ENCODE measurements at places on chromosomes 7 and 10.
A peak's percentile ranks its signal among the peaks of the same experiment; 100 is the strongest.

GRCh38 chr7:109844362-109844761, 1246.6 kb upstream of the LRRN3 start:
- peak; percentile 14 for DNase-seq

DNA sequence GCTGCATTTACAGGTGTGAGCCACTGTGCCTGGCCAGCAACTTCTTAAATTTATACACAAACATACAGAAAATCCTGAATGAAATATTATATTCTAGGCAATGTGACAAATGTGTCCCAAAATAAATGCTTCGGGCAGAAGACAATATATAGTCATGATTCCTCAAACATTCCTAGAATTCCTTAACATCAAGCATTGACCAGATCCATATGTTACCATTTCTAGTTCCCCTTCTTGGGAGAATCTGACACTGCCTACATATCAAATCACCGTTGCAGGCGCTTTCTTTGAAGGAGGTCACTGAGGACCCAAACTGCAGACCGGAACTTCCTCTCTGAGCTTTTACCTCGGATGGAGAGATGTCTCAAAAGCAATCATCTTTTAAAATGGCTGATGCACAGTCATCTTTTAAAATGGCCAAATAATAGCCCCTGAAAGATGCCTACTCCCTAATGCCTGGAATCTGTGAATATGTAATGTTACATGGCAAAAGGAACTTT, 323.5 kb downstream of the PHF14 start:
- no peak for DNase-seq

GRCh38 chr10:45308707-45309106, 6.7 kb downstream of the OR13A1 start:
- DNase-seq: peak; percentile 6

DNA sequence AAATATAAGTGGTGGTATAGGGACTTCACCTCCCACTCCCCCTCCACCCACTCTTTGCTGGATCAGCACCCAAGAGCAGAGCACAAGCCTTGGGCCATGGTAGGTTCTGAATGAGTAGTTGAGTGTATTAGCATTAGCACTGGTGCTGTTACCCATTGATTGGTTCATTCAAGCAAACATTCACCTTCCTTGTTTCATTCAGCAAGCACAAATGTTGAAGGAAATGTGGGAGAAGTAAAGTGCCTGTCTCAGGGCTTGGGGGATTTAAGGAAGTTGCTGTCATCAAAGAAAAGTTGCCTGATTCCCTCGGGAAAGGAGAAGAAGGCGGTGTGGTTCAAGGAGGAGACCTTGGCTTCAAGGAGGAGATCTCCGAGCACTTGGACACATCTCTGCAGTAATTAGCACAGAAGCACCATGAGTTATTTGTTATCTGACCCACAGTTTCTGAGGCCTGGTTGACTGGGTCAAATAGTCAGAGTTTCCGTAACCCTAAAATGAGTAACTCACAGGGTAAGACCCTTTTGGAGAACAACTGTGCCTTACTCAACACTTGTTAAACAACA, 17.3 kb downstream of the IL2RA start:
- no peak for DNase-seq

- no peak for DNase-seq
Measured at GRCh38 chr7:103240806-103241205, 56.4 kb upstream of the PMPCB start.

DNA sequence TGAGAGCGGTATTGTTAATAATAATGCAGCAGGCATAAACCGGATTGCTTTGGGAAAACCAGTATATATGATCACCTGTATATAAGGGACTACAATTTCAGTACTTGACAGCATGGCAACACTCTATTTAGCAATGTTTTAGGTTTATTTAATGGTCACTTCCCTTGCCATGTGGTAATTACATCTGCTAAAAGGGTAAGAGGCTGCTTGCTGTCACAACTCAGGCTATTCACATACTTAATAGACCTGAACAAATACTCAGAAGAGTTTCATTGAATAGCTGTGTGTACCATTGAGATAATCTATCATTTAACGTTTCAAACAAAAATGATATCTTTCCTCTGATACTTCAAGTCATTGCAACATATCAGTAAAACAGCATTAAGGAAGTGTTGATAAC, 90.1 kb downstream of the PCDH15 start:
- DNase-seq: no peak

GRCh38 chr7:151793531-151793951, 83.4 kb downstream of the PRKAG2 start:
- DNase-seq: no peak

- DNase-seq: no peak
Measured at GRCh38 chr7:55587687-55588378, 15.5 kb upstream of the VOPP1 start.

DNA sequence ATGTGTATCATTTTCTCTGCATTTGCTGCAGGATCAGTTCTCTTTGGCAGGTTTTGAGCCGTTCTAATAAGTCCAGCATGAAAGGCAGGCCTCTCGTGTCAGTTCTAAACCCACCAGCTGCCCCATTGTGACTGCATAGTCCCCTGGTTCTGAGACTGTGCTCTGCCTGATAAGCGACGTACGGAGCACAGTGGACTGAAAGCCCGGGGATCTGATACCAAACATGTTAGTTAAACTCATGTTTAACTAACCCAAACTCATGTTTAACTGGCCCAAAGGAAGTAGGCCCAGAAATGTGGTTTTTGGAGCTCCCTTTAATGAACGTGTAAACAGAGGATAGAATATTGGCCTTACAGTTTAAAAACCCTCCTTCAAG, 98.0 kb upstream of the PDCD4 start:
- no peak for DNase-seq

- no peak for DNase-seq
Measured at GRCh38 chr7:78311181-78311580, 512.6 kb downstream of the PHTF2 start.

GRCh38 chr7:116984917-116985316, 31.6 kb downstream of the ST7 start:
- DNase-seq: peak; percentile 54

DNA sequence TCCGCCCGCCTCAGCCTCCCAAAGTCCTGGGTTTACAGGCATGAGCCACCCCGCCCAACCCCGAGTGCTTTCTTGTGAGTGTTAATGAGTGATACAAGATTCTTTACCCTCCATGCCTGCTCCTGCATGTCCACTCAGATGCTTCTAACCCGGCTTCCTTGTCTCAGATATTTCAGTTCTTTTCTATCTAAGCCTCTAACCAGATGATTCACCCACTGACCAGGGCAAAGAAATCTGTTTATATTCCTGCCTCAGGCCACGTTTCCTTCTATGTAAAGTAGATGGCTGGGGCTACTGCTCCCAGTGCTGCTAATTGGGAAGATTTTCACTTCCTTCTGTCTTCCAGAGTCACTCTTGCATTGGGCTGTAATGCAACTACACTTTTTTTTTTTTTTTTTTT, 395.1 kb upstream of the ANKRD30A start:
- DNase-seq: no peak

GRCh38 chr10:37752334-37752875, 105.0 kb downstream of the ZNF248 start:
- no peak for DNase-seq

- DNase-seq: no peak
Measured at GRCh38 chr7:2193575-2194305, 39.0 kb downstream of the MAD1L1 start.

DNA sequence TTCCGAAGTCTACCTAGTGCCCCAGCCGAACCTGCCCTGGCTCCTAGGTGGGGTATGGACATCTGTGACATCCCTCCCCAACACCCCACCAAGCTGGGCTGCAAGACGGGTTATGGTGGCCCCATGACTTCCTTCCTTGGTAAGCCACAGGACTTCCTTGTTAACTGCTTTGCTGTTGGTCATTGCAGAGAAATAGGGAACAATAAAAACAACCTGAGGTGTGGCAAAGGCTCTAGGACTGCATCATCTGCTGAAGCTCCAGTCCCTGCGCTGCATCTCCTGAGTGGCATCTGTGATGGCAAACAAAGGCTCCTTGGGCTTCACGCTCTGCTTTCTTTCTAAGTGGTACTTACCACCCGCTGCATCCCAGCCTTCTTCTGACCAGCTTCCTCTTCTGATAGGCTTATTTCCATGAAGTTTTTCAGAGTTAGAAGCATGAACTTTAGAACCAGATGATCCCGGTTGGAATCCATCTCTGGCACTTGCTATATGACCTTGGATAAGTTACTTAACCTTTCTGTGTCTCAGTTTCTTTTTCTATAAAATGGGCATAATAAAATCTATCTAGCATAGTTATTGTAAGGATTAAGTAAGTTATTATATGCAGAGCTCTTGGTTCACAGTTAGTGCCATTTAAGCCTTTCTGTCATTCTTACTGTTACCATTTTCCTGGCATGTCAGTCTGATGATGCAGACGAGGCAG, 216.8 kb downstream of the RPS24 start:
- no peak for DNase-seq

DNA sequence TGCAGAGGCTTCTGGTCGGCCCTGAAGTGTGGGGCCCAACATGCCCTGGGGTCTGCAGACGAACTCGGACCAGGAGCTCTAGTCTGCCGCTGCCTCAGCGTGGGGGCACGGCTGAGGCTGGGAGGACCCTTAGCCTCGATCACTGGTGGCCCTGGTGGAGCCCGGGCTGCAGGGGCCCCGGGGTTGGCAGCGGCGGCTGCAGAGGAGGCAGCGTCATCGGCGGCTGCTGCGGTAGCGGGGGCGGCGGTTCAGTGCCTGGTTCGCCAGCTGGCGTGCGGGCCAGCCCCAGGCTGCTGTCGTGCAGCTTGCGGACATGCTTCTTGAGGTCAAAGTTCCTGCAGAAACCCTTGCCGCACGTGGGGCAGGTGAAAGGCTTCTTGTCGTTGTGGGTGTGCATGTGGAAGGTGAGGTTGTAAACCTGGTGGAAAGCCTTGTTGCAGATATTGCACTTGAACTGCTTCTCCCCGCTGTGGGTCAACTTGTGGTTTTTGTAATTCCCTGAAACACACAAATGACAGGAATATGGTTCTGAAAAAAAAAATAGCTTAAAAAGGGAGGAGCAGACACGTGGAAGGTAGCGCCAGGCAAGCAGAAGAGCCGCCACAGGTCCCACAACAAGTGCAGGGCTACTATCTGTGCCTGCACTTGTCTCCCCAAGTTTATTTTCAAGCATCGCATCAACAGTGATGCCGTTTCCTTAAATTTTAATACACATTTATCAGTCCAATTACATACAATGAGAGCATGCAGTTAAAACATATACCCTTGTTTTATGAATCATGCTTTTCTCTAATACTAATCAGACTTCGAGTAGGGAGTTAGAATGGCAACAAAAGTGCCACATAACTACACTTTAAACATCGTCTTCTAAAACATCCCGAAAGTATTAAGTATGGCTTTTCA, 2.4 kb downstream of the FEZF1 start:
- no peak for DNase-seq

- DNase-seq: no peak
Measured at GRCh38 chr10:118764195-118764594, 9.4 kb upstream of the CACUL1 start.

GRCh38 chr7:45881759-45882464, 6.4 kb upstream of the IGFBP1 start:
- peak; percentile 51 for DNase-seq

GRCh38 chr10:4013651-4014121, 228.7 kb upstream of the KLF6 start:
- DNase-seq: no peak

- no peak for DNase-seq
Measured at GRCh38 chr10:78863906-78864239, 204.9 kb upstream of the ZMIZ1 start.

DNA sequence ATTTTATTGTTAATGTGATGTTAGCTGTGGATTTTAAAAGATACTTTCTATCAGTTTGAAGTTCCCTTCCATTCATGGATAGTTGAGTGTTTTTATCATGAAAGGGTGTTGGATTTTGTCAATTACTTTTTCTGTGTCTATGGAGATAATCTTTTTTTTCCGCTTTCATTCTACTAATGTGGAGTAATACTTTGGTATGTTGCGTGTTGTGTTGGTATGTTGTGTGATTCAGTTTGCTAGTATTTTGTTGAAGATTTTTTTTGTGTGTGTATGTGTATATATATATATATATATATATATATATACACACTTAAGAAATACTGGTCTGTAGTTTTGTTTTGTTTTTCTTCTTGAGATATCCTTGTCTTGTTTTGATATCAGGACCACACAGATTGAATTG, 100.3 kb downstream of the CCSER2 start:
- DNase-seq: no peak

DNA sequence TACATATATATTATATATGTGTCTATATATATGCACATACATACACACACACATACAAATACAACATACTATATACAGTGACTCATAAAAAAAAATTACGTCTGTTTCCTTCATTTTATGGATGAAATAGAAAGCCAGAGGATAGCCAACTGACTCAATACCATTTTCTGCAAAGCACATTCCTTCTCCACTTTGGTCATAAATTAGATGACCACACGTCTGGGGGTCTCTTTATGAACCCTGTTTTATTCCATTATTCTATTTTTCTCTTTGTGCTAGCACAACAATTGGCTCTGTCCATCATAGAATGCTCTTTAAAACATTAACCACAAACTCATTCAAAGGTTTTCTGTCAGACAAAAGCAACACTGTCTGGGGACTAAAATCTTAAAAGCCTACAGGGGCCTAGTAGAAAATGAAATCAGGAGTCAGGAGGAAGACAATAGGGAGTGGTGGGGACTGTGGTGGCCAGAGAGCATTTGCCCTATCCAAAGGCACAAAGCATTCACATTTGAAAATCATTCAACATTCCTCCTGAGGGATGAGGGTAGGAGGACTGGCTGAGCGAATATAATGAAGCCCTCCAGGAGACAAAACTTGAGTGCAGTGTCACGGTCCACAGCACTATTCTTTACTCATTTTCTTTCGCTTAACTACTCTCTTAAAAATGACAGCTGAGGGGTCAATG, 4.3 kb downstream of the CUBN start:
- DNase-seq: no peak

DNA sequence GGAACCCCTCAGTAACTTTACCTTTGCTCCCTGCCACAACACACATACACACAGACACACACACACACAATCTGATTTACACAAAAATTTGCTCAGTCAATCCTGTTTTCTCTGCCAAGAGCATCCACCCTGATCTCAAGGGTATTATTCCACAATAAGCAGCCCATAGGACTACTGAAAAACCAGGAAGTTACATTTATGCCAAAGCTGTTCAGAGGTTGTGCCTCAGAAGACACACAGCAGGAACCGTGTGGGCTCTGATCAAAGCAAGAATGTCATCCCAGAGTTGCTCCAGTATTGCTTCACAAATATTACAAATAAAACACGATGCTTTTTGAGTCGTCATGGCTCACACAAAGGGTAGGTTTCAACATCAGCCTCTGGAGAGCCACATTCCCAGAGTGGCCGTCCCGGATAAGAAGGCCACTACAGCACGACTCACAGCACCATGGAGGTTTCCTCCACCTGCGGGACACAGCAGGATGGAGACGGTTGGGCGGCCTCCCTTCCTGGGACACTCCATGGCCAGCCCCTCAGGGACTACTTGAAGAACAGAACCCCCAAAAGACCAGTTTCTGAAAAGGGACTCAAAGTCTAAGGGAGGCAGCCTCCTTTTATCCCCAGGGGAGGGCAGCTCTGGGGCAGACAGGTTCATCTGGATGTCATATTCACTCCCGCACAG, 1.6 kb downstream of the AIFM2 start:
- DNase-seq: no peak
